IMR-90 (cell line): ENCODE measurements at places on chromosomes 7 and 10.

DNA sequence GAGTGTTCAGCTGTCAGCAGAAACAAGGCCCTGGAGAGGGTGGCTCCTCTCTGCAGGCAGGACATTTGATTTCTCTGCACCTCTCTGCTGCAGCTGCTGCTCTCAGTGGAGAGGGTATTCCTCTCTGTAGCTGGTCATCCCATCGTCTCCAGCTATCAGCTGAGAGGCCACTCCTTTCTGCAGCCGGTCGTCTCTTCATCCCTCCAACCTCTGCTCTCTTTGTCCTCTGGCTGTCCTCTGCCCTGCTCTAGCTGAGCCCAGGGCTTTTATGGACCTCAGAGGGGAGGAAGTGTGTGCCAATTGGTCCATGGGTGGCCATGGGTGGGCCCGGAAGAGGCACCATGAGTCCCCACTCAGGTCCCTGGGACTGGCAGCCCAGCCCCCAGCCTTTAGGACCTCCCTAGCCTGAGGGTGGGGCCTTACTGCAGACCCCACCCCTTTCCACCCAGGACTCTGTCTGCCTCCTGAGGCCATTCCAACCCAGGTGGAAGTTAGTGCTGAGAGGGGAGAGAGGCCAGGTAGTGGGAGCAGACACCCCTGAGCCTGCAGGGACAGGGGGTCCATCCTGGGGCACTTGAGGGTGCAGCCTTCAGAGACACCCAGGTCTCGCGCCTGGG, 26.2 kb upstream of the CDCA7L start:
- no peak for DNase-seq

GRCh38 chr7:26648554-26648953, 215.8 kb downstream of the SKAP2 start:
- DNase-seq: peak; percentile 76

- DNase-seq: no peak
These were observed 49.4 kb downstream of the TEX36 start for GRCh38 chr10:125633517-125633999.

DNA sequence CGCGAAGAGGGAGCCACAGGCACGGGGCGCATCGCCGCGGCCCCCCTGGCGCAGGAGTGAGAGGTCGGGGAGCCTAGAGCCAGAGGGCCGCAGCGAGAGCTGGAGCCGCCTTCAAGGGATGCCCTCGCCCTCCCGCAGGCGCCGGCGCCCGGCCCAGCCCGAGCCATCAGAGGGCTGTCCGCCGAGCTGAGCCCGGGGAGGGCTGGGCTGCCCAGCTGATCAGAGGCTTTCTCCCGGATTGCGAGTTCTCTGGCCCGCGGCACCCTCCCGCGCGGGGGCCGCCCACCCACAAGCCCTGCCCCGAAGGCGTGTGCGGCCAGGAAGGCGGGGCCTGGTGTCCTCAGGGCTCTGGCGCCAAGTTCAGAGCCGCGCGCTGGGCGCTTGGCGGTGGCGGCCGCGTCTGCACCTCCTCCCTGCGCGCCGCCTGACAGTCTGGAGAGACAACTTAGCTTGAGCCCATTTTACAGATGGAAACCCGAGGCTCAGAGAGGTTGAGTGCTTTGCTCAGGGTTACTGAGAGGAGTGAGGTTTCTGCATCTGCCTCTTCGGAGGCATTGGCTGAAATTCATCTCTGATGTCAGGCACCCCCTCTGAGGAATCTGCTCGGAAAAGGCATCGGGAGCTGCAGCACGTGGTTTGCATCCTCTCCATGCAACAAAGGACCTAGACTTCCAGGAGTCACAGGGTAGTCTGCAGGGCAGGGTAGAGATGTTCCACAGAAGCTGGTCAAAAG, 3.8 kb upstream of the ANTXRL start:
- DNase-seq: peak; percentile 62
